ENCODE measurements at places on chromosomes 11 and 22.
A peak's percentile ranks its signal among the peaks of the same experiment; 100 is the strongest.

- DNase-seq, result no peak
Measured at GRCh38 chr11:11288972-11289616, 64.0 kb downstream of the CSNK2A3 start.

- no peak for DNase-seq
Measured at GRCh38 chr11:34002420-34002819, 49.1 kb upstream of the CAPRIN1 start.

DNA sequence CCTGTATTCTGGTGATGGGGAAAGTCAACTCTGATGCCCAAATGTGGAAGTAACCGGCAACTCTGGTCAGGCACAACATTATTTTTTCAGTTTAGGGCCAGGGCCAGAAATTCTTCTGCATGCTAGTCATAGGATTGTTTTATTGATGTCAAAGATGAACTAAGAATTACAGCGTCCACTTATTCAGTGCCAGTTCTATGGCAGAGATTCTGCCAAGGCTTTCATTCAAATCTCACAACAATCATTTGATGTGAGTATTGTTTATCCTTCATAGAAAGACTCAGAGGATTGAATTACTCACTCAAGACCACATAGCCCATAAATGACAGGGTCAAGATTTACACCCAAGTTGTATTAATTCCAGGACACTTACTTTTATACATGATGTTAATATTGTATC, 87.7 kb downstream of the TMPRSS5 start:
- peak; percentile 14 for DNase-seq

DNA sequence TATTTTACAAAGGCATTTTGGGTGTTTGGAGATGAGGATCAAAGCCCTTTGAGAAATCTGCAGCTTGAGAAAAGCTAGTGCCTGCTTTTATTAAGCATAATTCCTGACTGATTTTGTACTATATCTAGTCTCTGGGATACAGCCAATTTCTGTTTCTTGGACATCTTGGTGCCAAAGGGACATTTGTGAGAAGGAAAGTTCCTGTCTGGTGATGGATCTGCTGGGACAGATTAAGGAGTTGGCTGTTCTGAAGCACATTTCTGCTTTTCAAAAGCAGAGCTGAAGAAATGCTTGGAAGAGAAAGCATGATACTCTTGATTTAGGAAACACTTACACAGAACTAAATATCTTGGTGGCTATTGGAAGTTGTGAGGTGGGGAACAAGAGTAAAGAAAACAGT, 254.6 kb upstream of the CCDC90B start:
- no peak for DNase-seq

DNA sequence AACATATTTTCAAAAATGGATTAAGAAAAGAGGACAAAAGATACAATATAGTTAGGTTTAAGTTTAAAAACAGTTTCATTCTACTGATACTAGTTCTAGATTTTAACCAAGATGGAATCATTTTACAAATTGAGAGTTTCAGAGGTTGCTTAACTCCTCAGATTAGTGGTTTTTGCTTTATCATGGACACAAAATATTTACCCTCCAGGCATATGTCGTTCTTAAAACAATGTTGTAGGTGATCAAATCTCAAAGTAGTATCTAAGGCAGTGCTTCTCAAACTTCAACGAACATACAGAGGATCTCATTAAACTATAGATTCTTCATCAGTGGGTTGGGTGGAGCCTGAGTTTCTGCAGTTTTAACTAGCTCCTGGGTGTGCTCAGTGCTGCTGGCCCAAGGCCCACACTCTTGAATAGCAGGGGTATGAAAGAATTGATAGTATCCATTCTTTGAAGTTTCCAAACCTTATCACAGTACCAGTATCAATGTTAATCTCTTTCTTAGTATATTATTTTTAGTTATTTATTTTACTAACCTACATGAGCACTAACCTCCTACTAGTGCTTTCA, 48.0 kb downstream of the YAP1 start:
- DNase-seq, result no peak
